ENCODE measurements at places on chromosomes 13 and 19.
A peak's percentile ranks its signal among the peaks of the same experiment; 100 is the strongest.

- DNase-seq = no peak
These were observed 236.1 kb downstream of the TEX29 start for GRCh38 chr13:111556496-111556895.

GRCh38 chr13:59012731-59013130 lies 1151.0 kb downstream of the DIAPH3 start:
- no peak for DNase-seq

GRCh38 chr13:96130818-96131340 lies 41.0 kb downstream of the HS6ST3 start:
- no peak for DNase-seq

- no peak for DNase-seq
These were observed 132.1 kb downstream of the RGCC start for GRCh38 chr13:41589434-41589833.

- DNase-seq = no peak
These were observed 7.7 kb upstream of the KIR2DL4 start for GRCh38 chr19:54795758-54796157.

GRCh38 chr19:29216021-29216420 lies 3.1 kb upstream of the UQCRFS1 start:
- no peak for DNase-seq

- peak; percentile 85 for DNase-seq
These were observed at the start of gene MBNL2 for GRCh38 chr13:97221989-97222700. Gene MBNL2, plus strand, starts transcription at chr13:97222333. Its CDS starts 53,903 bp downstream, at chr13:97276236.

DNA sequence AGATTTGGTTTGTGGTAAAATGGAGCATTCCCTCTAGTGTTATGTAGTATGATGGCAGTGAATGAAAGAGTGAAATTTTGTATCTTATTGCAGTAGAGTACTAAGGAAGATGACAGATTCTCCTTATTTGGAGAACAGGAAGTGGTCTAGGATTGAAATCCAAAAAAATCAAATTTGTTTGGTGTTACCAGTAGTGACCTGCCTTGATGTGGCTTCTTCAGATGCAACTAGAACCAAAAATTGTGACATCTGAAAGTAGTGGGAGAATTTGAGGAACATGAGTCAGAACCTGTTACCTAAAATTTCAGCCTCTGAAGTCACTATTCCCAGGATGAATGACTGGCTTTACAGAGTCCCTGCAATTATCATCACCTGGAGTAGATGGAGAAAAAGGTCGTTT lies 165.9 kb downstream of the KLF5 start:
- no peak for DNase-seq

DNA sequence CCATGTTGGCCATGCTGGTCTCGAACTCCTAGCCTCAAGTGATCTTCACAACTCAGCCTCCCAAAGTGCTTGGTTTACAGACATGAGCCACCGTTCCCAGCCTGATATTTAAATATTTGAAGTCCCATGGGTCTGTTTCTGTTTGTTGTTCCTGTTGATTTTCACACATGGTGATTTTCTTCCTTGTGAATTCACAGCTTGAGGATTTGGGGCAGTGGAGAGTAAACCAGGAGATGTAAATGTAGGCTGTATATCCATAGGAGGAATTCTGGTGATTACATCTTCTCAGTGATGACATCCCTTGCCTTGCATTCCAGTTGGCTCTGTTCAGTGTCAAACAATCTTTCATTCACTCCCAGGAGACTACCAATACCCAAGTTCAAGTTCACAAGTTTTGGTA lies 471.9 kb downstream of the KCTD12 start:
- no peak for DNase-seq

- no peak for DNase-seq
These were observed 399.6 kb downstream of the FGF14 start for GRCh38 chr13:102002287-102002686.

DNA sequence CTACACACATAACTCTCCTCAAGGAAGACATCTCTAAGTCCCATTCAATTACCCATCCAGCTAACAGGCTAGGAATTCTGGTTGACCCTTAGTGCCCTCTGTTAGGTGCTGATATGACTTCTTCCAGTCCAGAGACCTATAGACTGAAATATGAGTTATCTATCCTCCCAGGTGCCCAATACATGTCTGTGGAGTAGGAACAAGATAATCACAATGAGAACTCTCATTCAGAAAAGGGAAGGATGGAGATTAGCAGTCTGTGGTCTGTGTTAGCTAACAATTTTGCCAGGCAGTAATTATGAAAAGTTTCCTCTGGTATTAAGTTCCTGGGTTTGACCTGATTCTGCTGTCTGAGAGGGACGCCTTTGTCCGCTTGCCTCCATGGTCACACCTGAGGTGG lies 44.2 kb upstream of the SLAIN1 start:
- DNase-seq = no peak

GRCh38 chr13:52945348-52945747 lies 83.3 kb upstream of the OLFM4 start:
- no peak for DNase-seq

DNA sequence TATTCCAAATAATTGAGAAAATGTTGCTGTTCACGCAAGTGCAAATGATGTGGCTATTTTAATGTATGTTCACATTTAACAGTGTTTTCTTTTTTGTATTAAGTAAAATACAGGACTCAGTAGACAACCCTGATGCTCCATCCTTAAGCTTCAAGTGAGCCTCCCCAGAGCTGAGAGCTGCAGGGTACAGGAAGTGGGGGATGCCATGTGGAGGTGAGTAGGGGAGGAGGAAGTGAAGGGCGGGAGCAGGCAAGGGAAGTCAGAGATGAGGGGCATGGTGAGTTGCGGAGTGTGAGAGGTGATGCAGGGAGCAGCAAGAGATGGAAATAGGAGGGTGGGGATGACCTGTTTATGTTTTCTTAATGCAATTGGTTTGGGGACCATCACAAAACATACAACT lies 711.0 kb downstream of the UQCRFS1 start:
- no peak for DNase-seq

- DNase-seq = no peak
These were observed 103.8 kb downstream of the SLC10A2 start for GRCh38 chr13:102962430-102962829.

- no peak for DNase-seq
These were observed 16.8 kb downstream of the TM6SF2 start for GRCh38 chr19:19256072-19256969.

- no peak for DNase-seq
These were observed 3.1 kb upstream of the DACH1 start for GRCh38 chr13:71870100-71870499.

DNA sequence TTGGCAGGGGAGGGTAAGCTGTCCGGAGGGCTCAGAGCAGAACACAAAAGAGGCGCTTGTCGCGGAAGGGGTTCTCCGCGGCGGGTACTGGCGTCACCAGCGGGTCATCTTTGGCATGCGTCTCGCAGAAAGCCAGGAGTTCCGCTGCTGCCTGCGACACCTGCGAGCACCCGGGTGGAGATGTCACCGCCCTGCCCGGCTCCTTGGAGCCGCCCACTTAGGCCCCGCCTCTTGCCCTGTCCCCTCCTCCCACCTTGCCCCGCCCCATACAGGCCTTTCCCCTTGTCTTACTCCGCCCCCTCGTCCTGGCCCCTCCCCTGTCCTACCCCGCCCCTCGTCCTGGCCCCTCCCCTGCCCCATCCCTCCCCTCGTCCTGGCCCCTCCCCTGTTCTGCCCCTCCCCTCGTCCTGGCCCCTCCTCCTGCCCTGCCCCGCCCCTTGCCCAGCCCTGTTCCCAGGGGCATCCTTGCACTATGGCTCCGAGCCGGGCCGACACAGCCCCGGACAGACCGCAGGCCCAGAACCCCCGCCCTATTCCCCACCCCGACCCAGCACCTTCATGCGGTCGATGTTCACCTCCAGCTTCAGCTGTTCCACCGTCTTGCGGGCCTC lies 1.9 kb downstream of the GNG8 start:
- DNase-seq = no peak

- no peak for DNase-seq
These were observed 351.3 kb upstream of the TMTC4 start for GRCh38 chr13:101025925-101026324.

DNA sequence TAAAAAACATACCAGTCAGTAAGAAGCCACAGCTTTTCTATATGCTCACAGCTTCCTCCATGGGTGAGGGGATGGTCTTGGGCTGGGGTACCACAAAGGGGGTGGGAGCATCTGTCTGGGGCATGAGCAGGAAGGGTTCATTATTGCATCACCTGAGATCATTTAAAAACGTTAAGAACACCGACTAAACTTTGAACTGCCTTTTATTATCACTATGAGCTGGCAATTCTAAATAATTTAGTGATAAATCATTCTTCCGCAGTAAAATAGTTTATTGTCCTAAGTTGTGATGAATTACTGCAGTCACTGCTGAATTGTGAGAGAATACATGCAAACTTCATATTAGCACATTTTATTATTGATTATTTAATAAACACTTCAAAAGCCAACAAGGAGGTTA lies 71.6 kb downstream of the KL start:
- no peak for DNase-seq

- DNase-seq = no peak
These were observed 10.1 kb downstream of the B3GLCT start for GRCh38 chr13:31209841-31210210.

DNA sequence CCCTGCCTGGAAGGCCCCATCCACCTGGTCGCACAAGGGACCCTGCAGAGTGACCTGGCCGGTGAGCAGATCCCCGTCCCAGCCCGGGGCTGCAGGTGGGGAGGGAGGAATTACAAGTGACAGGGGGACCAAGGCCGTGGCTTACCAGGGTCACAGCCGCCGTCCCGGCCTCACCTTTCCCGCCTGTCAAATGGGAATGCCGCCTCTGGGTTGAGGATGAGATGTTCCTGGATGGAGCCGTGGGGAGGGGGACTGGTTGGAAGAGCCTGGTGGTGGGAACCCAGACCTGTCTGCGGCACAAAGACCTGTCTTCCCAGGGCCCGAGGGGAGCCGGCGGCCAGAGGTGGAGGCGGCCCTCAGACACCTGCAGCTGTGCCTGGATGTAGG lies 5.5 kb downstream of the PLK5 start:
- DNase-seq = no peak

GRCh38 chr19:45515081-45515624 lies 7.9 kb downstream of the VASP start:
- DNase-seq = no peak

DNA sequence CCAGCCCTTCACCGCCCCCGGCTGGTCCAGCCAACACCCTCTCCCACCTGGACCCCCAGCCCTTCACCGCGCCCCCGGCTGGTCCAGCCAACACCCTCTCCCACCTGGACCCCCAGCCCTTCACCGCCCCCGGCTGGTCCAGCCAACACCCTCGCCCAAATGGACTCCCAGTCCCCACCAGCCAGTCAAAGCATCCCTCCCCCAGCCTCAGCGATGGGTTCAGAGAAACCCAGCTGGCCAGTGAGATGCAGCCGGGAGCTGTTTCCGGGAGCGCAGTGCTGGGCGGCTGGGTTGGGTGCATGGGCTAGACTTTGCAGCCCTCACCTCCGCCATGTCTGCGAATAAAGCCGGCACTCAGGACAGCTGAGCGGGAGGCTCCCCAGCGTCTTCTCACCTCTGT lies 6.5 kb upstream of the CDC34 start:
- DNase-seq = no peak

DNA sequence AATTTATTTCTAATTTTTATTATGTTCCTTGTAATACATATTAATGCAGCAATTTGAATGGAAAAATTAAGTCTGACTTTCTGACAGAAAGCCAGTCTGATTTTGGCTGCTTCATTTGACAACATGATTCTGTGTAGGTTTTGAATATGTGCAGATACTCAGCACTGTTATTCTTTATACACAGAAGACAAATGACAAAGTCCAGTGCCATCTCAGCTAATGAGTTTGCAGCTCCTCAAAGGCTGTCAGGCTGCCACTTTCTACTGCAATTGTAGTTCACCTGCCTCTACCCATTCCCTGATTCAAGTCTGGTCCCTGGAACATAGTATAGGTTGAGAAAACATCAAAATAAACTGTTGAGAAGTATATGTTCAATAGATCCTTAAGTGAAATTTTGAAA lies 2.9 kb upstream of the CHAMP1 start:
- DNase-seq = no peak

DNA sequence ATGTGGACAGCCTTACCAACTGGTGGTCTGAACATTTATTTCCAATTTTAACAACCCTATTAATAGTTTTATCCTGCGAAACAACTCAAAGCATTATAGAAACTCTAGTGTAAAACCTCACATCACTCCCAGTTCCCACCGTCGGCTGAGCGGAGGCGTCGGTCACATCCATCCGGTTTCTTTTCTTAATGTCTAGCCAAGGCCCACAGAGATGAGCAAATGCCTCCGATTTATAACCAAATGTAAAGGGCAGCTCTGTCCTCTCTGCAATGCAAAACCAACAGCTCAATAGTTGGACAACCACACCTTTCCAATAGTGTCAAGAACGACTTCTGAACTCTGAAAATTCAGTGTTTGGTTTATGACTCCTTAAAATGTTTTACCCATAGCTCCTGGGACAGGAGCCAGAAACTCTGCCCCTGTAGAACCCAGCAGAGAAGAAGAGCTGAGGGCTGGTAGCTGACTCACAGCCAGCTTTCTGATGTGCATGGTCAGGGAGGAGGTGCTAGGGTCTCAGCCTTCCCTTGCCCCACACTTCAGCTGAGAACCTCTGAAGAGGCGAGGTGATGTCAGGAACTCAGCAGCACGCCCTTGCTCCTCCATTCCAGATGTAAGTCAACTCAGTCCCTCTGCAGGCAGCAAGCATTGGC lies 90.2 kb upstream of the UQCRFS1 start:
- DNase-seq = no peak

GRCh38 chr19:38433268-38433733 lies at the start of gene RYR1:
Gene RYR1, plus strand, starts transcription at chr19:38433691. Its CDS starts 139 bp downstream, at chr19:38433830.
- no peak for DNase-seq

DNA sequence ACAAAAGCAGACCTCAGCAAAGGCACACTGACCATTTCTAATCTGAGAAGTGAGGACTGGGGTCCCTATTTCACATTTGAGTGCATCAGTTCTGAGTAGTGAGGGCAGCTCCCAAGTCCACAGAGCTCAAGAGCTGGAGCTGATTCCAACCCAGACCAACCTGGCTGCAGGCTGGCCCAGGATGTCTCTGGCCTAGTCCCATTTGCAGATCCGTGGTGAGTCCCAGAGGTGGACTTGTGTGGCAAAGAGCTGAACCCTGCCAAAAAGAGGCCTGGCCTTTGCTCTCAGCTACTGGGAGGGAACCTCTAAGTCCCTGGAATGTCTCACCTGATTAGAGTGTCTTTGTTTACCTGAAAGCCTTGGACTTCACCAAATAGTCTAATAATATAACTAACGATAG lies 14.6 kb downstream of the SIGLEC7 start:
- no peak for DNase-seq

DNA sequence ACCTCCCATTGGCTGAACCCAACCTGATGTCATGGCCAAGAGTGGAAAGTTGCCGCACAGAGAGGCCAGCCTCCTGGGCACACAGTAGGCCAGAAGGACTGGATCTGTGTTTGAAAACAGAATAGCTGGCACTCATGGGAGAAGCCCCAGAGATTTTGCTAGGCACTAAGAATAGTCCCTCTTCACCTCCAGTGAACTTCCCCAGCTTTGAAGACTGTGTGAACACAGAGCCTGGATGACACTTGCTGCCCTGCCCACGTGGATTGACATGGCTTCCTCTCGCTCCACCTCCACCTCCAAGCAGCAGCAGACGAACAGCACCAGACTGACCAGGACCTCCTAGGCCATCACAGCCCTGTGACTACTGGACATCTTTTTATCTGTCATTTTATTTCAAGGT lies 37.9 kb upstream of the KL start:
- DNase-seq = no peak

GRCh38 chr19:28495046-28495445 lies 717.9 kb downstream of the UQCRFS1 start:
- no peak for DNase-seq

Measured in NCI-H1417 treated with DMSO at 0.1 percent for 48 hours (cell line).